Testis (tissue), 5 donors: ENCODE measurements at places on chromosomes 7 and 10.
A peak's percentile ranks its signal among the peaks of the same experiment; 100 is the strongest.

- DNase-seq = no peak
Measured at GRCh38 chr7:94345907-94346306, 48.8 kb upstream of the COL1A2 start.

GRCh38 chr10:80462981-80463741 is 9.1 kb downstream of the TSPAN14 start:
- no peak for DNase-seq

- no peak for DNase-seq
Measured at GRCh38 chr7:22108151-22108845, 162.6 kb upstream of the CDCA7L start.

GRCh38 chr10:61108915-61109314 is 164.9 kb upstream of the RHOBTB1 start:
- no peak for DNase-seq

DNA sequence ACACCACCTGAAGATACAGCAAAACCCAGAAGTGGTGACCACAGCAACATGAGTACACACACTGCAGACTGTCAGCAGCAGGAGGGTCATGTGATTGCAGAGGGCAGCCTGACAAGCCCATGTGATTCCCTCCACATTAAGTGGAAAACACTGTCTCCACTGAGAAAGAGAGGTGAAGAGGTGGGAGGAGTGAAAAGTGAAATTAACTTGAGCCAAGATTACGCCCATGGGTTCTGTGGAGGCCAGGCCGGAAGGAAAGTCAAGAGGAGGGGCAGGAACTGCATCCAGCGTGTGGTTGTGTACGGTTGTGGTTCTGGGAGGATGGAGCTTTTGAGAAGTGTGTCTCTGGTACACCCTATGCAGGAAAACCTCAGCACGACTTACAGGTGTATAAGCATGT is 138.5 kb downstream of the PLXNA4 start:
- DNase-seq = peak; percentile 24

- peak; percentile 26 for DNase-seq
Measured at GRCh38 chr7:124101173-124101768, 68.4 kb upstream of the TMEM229A start.

DNA sequence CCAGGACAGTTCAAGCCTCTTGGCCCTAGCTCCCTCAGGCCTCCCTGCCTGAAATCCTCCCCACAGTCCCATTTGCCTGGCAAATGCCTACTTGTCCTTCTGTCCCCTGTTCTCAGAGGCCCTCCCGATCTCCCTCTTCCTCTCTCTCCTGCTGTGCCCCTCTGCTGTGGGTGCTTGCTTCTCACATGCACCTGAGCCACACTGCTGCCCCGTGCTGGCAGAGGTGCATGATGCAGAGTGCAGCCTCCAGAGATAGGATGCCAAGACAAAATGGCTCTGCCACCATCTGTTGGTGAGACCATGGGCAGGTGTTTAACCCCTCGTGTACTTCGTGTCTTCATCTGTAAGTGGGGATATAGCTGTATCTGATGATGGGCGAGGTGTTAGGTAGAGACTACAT is 158.4 kb downstream of the RGS10 start:
- DNase-seq = no peak

DNA sequence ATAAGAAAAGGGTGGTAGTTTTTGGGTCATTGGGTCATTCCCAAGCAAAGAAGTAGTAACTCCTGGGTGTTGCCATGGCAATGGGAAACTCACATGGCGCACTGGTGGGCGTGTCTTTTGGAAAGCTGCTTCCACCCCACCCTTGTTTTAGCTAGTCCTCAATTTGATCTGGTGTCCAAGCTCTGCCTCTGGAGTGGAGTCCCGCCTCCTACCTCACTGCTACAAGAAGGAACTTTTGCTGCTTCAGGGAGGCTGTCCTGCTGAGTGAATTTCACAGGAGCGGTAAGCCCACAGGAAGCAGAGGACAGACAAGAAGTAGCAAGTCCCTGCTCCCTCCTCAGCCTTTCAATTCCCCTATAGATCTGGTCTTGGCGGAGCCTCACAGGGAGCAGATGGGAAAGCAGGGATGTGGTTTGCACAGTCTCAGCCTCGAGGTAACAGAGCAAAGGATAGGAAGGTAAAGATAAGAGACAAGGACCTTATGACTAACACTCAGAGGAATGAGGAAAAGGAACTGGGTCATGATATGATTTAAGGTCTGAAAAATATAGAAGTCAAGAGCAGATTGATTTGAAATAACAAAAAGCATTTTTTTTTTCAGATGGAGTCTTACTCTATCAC is 700.3 kb downstream of the TNS3 start:
- no peak for DNase-seq

- DNase-seq = no peak
Measured at GRCh38 chr7:80517282-80517747, 5.5 kb upstream of the GNAT3 start.

DNA sequence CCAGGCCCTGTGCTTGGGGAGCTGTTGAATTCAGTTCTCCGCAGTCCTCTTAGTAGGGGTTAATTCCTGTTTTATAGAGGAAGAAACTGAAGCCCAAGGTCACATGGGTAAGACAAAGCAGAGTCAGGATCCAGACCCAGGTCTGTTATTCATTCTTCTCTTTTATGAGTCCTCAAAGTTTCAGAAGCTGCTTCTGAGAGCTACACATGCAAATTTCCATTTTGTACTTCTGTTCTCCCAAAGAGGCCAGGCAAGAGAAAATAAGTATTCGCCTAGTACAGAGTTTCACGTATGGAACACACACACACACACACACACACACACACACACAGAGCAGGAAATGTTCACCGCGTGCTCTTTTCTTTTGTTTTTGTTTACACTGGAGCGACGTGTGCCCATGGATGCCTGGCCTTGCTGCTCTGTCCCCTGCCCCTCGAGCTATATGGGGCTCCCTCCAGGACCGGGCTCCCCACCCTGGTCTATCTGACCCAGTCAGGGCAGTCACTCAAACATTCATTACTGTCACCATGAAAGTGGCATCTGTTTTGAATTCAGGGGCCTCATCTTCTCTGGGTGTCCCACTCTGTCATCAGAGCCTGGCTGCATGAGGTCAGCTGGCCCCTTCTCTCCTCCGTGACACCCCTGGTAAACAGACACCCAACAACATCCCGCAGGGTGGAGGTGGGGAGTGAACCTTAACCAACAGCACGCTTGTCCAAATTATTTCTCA is 84.4 kb downstream of the TNS3 start:
- no peak for DNase-seq

GRCh38 chr7:78052112-78052511 is 253.5 kb downstream of the PHTF2 start:
- DNase-seq = no peak

GRCh38 chr7:48011951-48012350 is 17.0 kb downstream of the SUN3 start:
- DNase-seq = no peak

DNA sequence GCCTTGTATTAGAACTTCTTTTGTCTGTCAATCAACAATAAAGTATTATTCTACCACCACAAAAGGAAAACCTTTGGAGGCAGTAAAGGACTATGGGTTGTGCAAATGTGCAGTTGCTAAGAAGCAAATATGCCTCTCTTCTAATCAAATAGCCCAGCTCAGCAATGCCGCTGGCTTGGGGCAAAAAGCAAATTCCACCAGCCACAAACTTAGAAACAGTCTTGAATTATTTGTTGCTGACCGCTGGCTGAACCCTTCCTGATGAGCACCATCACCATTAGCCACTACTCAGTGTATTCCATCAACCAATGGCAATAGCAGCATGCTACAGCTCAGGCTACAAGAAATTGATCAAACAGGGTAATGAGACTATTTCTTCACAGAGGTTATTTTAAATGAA is 51.0 kb downstream of the SKAP2 start:
- DNase-seq = no peak

DNA sequence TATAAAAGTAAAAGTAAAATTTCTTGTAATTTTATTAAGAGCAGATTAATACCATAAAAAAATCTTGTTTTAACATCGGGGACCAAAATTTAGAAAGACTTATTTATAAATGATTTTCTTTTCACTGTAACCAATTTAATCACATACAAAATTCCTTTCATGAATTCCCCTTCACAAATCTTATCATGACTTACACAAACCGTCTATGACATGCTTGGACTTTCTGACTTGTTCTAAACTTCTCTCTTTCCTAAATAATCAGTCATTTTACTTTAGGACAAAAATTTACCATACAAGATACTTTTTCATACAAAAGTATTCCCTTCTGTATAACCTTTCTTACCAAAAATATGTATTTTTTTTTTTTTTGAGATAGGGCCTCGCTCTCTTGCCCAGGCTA is 9.3 kb downstream of the CROT start:
- no peak for DNase-seq

DNA sequence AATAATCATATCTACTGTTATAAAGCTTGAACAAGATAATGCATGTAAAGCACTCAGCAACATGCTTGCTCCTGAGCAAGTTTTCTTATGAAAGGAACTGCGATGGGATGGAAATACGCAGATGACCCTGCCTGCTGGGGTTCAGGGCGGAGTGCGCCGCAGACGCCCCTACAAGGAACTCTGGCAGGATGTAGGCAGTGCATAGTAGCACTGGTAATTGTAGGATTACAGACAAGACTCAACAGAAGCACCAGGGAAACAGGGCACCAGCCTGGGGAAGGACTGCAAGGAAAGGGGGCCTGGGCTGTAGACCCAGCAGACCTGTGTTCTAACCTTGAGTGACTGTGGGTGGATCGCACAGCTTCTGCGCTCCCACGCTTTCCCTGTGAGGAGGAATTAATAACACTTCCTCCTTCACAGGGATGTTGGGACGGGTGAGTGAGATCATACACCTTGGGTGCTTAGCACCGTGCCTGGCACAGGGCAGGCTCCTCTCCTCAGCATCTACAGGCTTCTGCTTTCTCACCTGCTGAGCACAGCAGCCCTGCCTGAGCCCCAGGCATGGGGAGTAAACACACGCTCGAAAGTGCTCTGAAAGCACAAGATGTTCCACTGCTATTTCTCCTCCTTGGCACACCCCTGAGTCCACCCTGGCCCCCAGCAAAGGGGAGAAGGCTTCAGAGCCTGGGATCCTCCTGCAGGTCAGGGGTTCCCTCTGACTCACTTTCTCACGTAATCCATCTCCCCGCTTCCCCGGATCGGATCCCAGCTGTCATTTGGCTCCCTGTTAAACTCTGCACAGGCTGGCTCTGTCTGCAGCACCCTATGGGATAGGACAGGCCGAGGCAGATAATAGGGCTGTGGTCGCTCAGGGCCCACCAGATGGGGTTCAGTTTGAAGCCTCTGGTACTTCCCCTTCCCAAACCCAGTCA is 19.2 kb downstream of the ITPRIP start:
- peak; percentile 67 for DNase-seq

DNA sequence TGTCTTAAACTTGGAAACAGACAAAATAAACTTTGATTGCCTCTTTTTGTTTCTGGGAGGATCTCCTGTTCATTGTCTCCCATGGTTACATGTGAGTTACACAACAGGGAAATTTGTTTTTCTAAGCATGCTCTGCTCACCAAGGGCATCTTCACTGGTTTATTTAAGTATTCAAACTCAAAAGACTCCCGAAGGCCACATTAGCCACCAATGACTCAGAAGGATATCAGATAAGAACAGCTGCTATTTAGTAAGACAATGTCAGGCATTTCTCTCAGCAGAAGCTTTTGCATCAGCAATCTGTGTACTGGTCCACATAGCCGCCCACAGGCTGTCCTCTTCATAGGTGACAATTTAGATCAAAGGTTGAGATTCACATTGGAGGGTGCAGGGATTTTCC is 19.3 kb downstream of the OR6B1 start:
- peak; percentile 17 for DNase-seq

GRCh38 chr7:82152858-82153257 is 290.7 kb downstream of the CACNA2D1 start:
- DNase-seq = no peak

DNA sequence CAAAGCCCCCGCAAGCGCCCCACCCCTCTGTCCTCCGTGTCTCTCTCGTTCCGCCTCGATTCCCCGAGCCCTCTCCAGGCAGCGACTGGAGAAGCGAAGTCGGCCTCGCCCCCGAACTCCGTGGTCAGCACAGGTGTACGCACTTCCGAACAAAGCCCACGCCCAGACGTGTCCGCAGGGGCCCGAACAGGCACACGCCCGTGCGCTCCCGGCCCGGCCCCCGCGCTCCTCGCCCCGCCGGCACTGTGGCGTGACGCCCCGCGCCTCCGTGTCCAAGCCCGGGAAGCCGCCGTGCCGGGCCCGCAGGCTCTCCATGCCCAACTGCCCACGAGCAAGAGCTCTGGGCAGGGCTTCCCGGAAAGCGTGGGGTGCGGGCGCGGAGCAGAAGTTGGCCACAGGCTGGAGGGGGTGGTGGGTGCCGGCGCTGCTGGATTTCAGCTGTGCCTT is 662 bp downstream of the NRCAM start:
- peak; percentile 18 for DNase-seq

GRCh38 chr10:69641261-69641980 is 11.4 kb downstream of the FAM241B start:
- DNase-seq = no peak

- DNase-seq = no peak
Measured at GRCh38 chr10:48769706-48770435, 85.2 kb downstream of the WDFY4 start.

DNA sequence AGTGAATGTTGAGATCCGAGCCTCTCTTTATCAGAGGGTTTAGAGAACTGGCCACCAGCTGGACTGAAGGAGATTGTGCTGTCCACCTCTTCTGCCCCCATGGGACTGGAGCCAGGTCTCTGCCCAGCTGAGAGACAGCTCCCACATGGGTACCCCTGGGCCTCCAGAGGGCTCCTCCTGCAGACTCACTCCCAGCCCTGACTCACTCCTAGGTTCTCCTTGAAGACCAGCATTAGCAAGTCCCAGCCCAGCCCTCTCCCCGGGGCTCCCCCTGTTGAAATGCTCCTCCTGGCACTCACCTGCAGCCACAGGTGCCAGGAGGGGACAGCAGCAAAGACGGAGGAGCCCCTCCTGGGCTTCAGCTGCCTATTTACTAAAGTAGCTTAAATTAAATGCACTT is 126.9 kb downstream of the CXCL12 start:
- DNase-seq = no peak

- no peak for DNase-seq
Measured at GRCh38 chr7:149199234-149199995, 4.1 kb downstream of the ZNF282 start.

DNA sequence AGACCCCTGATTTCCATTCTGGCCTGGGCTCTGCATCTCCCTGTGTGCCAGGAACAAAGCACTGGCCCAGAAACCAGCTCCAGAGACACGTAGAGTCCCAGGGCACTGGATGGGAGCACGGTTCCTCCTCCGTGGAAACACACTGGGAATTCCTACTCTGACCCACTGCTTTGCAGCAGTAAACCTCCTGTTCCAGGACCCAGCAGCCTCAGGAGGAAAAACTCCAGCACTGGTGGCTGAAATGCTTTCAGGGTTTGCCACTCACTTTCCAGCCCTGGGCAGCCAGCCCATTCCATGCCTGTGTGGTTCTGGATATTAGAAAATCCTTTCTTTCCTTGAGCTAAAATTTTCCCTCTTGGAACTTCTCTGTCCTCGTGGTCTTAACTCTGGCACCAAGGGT is 58.0 kb downstream of the FAM171A1 start:
- DNase-seq = no peak

DNA sequence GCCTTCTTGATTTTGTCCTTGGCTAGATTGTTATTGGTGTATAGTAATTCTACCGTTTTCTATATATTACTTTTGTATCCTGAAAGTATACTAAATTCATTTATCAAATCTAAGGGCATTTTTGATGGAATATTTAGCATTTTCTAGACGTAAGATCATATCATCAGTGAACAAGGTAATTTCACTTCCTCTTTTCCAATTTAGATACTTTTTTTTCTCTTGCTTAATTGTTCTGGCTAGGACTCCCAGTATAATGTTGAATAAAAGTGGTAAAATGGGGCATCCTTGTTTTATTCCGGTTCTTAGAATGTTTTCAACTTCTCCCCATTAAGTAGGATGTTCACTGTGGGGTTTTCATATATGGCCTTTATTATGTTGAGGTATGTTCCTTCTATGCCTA is 260.7 kb downstream of the POLR1F start:
- DNase-seq = no peak
